Activated naive CD8-positive, alpha-beta T cell treated with anti-CD3 and anti-CD28 coated beads, Interleukin-2, amount 50 U/mL, for 16 hours (primary cell): ENCODE measurements at places on chromosomes 13 and 19.

- DNase-seq = no peak
These were observed 314.4 kb downstream of the PCDH9 start for GRCh38 chr13:66915596-66916185.

DNA sequence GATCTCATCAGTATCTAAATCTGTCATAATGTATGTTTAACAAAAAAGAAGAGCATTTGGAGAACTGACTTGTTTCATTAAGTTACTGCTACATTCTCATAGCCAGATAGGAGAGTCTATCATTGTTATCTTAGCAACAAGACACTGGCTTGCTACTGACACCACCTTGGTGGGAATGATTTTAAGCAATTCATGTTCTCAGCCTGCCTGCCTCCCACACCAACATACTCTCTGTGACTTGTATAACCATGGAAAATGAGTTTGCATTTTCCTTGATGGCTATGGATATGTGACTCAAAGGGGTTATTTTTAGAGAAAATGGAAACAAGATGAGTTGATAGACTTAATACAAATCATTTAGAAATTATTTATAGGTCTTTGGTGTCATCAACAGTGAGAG is 1308.9 kb downstream of the OLFM4 start:
- DNase-seq = no peak

DNA sequence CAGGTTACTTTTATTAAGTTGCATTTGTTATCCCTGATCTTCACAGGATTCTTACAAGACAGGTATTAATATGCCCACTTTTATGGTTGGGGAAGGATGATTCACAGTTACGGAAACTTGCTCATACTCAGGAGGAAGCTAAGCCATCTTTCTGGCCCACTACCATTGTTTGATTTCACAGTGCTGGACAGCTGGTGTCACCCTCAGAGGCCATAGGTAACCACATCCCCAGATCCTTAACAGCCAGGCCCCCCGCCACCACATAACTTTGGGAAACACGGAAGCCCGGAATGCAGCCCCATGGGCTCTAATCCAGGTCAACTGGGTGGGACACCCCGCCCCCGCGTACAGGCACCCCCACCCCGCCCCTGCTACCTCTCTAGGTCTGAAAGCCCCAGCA is 119.7 kb downstream of the IRS2 start:
- DNase-seq = no peak

DNA sequence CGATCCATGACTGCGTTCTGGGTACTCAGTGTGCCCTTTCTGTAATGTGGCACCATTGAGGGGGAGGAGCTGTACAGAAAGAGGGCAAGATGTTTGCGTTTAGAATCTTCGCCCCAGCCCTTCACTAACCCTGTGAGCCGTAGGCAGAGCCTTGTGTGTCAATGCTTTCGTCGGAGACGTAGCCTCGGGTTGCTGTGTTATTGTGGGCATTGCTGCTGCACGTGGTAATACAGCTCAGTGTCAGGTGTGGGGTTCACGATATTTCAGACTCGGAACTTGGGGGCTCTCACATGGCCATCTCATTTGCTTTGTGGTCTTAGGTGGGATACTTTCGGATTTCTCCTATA is 6.1 kb downstream of the RPS9 start:
- DNase-seq = no peak

DNA sequence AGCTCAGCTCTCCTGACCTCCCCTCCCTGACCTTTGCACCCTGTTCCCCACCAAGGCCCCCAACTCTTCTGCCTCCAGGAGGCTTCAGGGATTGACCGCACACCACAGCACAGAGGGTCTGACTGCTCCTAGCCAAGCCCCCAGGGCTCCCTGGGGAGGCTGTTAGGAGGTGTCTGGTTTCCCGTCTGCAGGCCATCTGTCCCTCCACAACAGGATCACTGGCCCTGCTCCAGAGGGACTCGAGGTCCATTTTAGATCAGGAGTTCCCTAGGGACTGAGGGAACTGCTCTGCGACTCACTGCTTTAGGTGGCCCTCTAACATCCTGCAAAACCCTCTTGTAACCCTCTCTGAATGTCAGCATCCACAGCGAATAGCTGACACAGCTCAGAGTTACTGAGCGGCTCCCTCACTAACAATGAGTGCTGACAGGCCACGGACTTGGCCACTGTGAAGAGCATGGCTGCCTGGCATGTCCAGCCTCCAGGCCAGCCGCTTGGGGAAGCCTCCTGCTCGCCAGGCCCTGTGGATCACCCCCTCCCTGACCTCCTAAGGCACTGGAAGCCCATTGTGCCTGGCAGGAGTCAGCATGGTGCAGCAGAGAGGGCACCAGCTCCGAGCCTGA is 17.7 kb downstream of the GRIK5 start:
- no peak for DNase-seq
